ENCODE measurements at places on chromosomes 12 and 14.
A peak's percentile ranks its signal among the peaks of the same experiment; 100 is the strongest.

DNA sequence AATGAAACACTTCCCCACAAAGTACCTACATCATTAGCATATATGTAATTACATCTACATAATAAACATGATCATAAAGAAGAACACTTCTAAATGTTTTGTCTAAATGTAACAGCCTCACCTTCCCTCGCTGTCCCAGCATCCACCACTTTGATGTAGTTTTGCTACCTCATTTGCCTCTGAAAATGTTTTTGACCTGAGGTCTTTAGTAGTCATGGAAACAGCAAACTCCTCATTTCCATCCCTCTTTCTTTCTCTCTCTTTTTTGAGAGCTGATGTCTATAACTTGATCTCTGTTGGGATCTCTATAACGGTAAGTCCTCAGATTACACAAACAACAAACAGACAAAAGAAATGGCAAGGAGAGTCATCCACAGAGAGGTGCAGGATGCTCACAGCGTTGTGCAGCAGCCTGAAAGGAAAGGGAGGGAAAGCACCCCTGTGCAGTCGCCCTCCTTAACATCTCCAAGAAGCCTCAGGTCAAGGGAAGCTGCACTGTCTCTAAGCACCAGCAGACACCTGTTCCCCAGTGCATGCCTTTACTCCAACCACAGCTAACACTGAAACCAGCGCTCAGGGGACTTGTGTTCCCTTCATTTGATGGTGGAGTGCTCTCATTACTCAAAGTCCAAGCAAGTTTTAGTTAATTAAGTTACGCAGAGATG, 268.7 kb downstream of the TMEM132D start:
- DNase-seq, result no peak

DNA sequence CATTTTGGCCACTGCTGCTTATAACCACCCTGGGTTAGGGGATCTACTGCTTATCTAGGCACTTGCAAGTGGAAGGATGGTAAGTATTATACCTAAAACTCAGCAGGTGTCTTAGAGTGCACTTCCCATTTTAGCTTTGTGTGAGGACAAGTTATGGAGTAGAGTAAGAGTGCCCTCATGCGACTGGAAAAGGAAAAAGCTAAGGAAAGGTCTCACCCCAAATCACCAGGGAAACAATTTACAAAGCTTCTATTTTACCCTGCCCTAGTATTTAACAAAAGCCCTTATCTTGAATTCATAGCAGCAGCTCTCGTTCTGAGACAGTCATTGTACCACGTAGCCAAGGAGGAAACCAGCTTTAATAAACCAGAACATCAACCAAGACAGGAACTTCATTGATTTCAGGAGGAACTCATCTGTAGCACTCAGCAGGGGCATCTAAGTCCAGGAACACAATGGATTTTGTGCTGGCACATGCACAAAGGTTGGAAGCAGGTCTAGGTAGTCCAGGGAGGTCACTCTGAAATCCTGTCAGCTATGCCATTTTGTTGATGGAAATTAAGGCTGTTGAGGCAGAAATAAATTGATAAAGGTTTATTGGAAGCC, 2.9 kb downstream of the RDH12 start:
- DNase-seq, result peak; percentile 73

GRCh38 chr14:25929881-25930615, 667.8 kb downstream of the NOVA1 start:
- peak; percentile 91 for DNase-seq

GRCh38 chr14:30868736-30869135, 5.6 kb upstream of the COCH start:
- DNase-seq, result no peak

GRCh38 chr14:74959596-74960180, 4.3 kb upstream of the PGF start:
- no peak for DNase-seq
